ENCODE measurements at places on chromosomes 3 and 15.

DNA sequence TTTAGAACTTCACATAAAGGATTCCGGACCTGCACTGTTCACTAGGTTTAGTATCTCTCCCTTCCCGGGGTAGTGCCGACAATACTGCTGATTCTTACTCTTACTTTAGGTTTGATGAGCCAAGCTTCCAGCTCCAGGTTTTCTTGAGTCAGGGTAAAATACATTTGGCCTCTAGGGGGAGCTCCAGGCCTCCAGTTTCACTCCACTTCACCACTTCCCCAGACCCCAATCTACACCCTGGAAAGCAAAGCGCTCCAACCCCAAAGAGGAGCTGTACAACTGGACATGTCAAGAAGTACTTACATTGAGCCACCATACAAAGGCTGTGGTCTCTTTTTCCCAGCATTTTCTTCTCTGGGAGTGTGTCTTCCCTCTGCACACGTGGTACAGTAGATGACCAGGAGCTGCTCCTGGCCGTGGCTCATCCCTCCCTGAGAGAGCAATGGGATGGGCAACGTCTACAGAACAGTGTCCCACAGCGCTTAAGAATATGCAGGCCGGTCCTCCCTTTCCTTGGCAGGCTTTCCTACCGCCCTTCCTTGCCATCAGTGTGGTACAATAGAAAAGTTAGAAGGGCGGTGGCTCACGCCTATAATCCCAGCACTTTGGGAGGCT, 93.9 kb upstream of the CCDC80 start:
- DNase-seq = no peak

GRCh38 chr15:80173022-80173759, 20.4 kb downstream of the FAH start:
- no peak for DNase-seq

DNA sequence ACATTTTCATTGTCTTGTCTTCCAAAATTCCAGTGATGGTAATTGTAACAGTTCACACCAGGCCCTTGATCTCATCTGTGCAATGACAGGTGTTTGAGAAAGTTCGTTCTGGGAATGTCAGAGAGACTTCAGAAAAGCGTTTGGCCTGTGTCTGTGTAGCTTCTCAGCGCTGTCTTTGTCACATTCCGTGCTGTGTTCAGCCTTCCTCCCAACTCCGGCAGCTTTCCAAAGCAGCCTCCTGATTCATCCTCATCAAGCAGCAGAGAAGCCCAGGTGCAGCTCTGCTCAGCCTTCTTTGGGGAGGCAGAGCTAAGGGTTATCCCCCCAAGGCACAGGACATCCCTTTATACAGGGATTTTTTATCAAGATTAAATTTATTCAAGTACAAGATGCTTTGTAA, 494.0 kb upstream of the SUCLG2 start:
- no peak for DNase-seq

GRCh38 chr15:39799552-39800011, 16.9 kb upstream of the FSIP1 start:
- DNase-seq = no peak

GRCh38 chr15:74420193-74420905, 13.4 kb downstream of the SEMA7A start:
- DNase-seq = no peak

- DNase-seq = no peak
Measured at GRCh38 chr3:77529522-77529921, 489.6 kb downstream of the ROBO2 start.

DNA sequence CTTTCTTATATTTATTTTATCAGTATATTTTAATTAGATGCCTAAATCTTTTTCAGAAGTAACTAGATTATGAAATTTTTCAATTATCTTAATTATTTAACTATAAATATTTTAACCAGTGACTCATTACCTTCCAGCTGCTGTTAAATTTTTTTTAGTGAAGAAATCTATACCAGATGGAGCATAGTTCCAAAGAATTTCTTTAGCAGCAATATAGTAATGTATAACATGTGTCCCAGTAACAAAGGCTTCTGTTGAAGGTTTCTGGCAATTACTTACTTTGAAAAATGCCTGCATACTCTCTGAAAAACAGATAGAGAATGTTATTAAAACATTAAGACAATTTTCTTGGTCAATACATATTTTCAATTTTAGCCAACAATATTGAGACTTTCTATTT, 45.1 kb upstream of the CP start:
- DNase-seq = no peak

GRCh38 chr3:123152687-123153086, 49.1 kb upstream of the SEC22A start:
- no peak for DNase-seq

- DNase-seq = no peak
Measured at GRCh38 chr15:91075739-91076138, 24.3 kb upstream of the SV2B start.

GRCh38 chr15:101386006-101386405, 91.0 kb upstream of the SNRPA1 start:
- DNase-seq = no peak

GRCh38 chr3:76631251-76631650, 408.6 kb upstream of the ROBO2 start:
- DNase-seq = no peak

DNA sequence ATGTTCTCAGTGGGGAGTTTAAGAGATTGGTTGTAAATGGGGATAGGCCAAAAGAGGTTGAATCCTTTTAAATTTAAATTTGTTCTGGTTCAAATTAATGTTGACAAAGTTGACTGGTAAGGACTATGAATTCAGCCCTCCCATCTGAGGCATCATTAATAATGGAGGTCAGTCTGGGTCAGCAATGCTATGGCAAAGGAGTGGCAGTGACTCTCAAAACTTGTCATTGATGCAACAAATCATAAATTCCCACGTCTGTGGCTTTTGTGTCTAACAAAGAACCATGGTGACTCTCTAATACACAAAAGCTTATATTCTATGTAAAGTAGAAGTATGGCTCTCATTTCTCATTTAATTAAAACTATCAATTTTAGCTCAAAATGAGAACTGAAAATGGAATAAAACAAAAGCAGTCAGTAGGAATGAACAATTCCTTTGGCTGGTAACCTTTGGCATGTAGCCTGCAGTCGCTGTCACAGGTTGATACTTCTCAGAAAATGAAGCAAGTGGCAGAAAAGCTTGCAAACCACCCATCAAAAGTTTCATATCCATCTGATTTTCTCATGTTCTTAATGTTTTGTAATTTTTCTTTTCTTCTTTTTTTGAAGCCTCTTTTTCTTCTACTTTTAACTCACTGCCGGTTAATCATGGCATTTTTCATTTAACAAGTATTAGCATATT, 12.2 kb upstream of the ZBED2 start:
- DNase-seq = no peak

GRCh38 chr3:62318365-62318751, 55.0 kb downstream of the FEZF2 start:
- DNase-seq = no peak

DNA sequence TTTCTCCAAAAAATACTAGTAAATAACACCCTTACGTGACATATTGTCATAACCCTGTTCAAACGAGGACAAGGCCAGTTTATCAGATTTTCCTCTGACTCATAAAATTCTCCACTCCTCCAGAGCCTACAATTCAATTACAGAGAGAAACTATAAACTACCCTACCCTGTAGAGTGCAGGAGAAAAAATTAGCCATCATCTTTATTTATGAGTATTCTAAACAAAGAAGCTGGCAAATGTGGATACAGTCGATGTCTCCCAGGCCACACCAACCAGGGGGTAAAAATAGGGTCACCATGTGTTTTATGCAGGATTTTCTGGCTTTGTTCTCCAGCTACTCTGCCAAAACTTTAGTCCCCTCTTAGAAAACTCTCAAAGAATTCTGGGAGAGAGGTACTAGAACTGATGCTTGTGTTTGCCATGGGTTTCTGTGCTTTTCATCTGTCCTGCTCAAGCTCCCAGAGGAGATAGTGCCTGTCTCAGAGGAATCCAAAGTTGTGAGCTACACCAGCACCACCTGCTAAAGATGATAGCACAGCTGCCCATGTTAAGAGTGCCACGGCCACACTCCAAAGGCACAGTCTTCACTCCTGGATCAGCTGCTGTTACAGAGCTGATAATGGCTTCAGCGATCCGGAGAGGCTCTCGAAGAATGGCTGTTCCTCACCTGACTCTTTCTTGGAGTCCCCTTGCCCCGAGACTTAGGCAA, 150.2 kb downstream of the IMPG2 start:
- DNase-seq = no peak

GRCh38 chr3:29789686-29790085, 508.8 kb downstream of the RBMS3 start:
- DNase-seq = no peak

DNA sequence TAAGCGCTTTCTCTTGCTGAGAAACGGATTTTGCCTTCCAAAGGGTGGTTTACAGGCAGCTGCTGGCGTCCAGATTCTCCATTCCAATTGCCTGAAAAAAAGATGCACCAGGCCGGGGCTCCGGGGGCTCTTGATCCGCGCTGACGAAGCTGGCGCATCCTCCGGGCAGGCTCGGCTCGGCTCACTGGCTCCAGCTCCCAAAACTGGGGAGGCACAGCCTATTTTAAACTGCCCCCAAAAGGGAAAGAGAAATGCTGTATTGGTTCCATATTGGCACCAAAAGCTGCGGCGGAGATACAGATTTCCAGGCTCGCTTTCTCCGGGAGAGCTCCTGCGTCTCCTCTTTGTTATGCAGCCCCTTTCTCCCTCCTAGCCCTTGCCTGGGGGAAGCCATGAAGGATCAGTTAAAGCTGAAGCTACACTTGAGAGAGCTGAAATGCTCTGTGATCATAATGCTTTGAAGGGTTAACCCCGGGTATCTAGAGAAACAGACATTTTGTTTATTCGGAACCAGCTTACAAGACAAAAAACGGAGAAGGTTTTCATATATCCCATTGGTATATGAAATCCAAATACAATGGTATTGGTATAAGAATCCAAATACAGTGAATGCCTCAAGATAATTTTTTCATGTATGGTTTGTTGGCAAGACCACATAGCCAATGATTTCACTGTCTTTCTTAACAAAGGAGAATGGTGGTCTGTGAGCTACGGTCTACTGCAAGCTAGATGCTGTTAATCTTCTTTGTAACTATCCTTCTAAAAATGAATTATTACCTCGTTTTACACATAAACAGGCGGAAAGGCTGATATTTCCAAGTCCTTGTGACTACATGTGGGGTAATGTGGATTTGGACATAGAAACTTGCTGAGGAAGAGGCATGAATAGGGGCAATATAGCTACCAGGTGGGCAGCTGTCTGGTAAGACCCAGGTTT, 693 bp downstream of the CD200 start:
- no peak for DNase-seq

GRCh38 chr3:37458162-37459120, 284.1 kb upstream of the LRRFIP2 start:
- DNase-seq = no peak

GRCh38 chr3:80079886-80080285, 312.1 kb upstream of the ROBO1 start:
- no peak for DNase-seq

GRCh38 chr3:39412668-39413260, 6.2 kb downstream of the RPSA start:
- no peak for DNase-seq

DNA sequence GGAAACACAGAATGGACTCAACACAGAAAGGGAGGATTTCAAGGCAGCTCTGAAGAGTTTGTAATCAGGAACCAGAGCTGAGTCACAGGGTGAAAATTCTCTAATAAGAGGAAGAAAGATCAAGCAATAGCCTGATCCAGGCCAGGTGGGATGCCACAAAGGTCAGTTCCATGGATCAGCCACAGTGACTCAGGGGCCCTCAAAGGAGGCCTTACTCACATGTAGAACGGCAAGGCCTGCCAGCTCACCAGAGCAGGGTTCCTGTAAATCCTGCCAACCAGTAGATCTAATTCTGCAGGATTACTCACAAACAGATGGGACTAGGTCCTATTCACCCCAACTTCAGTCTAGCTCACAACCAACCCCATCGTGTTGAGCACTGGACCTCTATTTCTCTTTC, 78.3 kb upstream of the PPP2R3A start:
- no peak for DNase-seq

DNA sequence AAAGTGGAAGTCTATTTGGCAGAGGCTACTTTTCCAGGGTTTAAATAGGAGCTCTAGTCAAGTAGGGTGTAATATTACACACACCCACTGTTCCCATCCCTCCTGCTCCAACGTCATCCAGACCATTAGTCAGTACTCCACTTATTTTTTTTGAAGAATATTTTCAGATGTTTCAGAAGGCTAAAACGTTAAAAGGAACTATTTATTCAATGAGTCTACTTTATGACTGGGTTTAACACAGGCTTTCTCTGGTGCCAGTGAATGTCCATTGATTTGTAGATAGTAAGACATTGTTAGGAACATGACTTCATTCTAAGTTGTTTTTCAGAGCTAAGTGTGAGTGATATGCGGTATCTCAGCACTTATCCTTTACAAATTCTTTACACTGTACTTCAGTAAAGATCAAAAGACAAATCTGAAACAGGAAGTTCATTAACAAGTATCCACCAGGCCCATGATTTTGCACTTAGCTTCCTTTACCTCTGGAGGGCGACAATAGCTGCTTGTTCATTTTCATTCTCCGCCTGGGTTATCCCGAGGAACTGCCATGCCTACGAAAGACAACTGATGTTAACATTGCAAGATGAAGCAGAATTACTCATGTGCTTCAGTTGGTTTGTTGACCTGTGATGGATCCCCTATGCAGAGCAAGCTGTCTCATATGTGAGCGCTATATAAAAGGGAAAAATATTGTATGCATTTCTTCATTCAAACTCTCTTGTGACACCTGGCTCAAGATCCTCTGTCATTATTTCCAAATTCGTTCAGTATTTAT, 158.7 kb downstream of the USP13 start:
- peak; percentile 65 for DNase-seq

GRCh38 chr15:63255489-63255990, 21.9 kb upstream of the APH1B start:
- no peak for DNase-seq

GRCh38 chr3:4271834-4272233, 31.3 kb upstream of the SETMAR start:
- peak; percentile 15 for DNase-seq

DNA sequence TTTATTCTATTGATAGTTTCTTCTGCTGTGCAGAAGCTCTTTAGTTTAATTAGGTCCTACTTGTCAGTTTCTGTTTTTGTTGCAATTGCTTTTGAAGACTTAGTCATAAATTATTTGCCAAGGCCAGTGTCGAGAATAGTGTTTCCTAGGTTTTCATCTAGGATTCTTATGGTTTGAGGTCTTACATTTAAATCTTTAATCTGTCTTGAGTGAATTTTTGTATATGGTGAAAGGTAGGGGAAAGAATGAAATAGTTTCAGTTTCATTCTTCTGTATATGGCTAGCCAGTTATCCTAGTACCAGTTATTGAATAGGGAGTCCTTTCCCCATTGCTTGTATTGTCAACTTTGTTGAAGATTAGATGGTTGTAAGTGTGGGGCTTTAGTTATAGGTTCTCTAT, 10.6 kb upstream of the GCSAM start:
- no peak for DNase-seq
